ENCODE measurements at places on chromosomes 12 and 14.

DNA sequence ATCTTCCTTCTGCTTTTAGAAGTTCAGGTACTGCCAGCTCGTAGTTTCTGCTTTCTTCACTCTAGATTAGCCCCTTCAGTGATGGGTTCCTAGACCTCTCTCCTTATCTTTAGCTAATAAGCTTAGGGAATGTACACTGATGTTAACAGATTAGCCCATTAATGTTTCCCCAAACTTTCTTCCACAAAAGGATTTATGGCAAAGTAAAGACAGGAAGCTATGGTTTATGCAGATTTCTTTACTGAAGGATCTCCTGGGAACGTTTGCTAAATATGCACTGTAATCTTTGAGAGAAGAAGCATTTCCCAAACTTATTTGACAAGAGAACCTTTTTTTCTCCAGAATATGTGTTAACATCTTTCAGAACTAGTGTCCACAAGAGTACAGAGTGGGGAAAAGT is 4.2 kb downstream of the SOCS4 start:
- no peak for DNase-seq

- no peak for DNase-seq
These were observed 229.4 kb upstream of the RGS6 start for GRCh38 chr14:71702786-71703185.

- no peak for DNase-seq
These were observed 9.2 kb downstream of the RARG start for GRCh38 chr12:53222806-53223261.

- DNase-seq, result no peak
These were observed 4.9 kb upstream of the KIF26A start for GRCh38 chr14:104133496-104133895.

GRCh38 chr14:96634896-96635295 is 132.7 kb downstream of the PAPOLA start:
- DNase-seq, result no peak

DNA sequence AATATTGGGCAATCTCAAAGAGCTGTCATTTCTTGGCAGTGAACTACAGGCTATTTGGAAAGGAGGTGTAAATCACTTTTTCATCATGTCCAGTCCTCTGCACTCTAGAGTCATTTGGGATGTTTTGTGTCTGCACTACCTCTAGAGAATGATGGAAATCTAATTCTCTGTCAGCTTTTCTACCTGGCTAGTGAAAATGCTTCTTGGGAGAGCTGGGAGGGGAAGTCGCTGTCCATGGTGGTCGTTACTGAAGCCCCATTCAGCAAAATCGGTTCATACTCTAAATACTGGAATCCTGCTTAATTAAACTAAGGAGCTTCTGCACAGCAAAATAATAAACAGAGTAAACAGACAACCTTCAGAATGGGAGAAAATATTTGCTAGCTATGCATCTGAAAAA is 251.8 kb downstream of the APAF1 start:
- no peak for DNase-seq

DNA sequence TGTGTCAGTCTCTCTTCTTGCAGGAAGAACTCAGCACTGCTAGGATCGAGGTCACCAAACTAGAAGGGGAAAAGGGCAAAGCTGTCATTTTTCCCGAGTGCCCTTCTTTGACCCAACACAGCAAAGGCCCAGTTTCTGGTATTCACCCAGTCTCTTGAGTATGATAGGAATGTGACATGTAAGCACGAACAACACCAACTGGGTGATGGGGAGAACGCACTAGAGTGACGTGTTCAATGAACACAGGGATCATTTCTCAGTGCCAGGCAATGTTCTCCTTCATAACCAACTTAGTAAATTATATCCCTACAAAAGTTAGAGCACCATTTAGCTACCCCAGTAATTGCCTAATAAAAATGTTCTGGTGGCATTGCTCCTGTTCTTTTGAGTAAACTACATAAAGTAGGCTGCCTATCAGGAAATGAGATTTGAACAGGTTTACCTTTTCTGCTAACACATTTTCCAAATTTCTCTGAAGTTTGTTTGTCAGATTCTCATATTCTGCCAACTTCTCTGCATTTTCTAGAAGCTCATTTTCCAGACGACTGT is 64.5 kb downstream of the NIN start:
- no peak for DNase-seq

DNA sequence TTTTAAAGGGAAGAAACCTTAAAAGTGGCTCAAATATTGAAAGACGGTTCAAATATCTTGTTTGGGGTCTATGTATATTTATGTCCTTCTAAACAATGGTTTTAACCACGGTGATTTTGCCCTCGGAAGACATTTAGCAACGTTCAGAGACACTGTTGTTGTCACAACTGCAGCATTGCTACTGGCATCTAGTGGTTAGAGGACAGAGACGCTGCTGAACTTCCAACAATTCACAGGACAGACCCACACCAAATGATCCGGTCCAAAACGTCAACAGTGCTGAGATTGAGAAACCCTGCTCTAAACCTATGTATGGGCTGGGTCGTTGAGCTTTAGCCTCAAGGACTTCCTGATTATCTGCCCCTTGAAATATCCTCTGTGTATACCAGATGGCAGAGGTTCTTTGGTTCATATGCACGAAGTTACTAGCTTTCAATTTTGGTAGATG is 1.7 kb downstream of the ANGEL1 start:
- DNase-seq, result no peak

DNA sequence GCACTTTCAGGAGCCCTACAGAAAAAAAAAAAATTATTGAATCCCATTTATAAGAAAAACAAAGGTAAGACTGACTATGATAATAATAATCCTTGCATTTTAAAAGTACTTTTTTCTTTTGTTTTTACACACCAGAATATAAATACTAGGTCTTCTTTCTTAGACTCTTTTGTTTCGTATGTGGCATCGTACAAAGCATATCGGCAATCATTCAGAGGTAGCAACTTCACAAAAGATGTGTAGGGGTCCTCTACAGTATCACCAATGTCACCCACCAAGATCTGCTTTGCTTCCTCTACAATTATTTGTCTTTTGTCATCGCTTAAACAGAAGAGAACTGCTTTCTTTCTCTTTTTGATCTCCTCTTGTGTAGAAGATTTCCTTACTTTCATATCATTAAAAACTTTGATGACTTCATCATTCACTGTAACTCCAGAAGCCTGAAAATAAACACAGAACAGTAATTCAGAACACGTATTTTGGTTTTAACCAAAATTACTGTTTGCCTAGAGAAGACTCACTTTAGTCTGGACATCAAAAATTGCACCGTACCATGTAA is 1.2 kb downstream of the CFL2 start:
- DNase-seq, result no peak

DNA sequence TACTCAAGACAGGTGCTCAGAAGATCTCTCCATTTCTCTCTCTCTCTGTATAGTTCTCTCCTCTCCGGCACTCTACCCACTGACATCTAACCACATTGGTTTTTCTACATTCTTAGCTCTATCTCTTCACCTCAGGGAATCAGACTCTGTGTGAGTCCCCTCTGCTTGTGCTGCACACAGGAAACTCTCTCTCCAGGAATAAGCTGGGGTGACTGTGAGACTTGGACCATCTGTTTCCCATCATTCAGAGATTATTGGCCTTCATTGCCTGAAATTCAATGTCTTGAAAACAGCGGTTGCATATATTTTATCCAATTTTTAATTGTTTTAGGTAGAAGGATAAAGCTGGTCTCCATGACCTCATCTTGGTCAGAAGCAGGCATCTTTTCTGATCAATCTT is 105.0 kb downstream of the SLC35F4 start:
- no peak for DNase-seq

- no peak for DNase-seq
These were observed 174.4 kb downstream of the PDZRN4 start for GRCh38 chr12:41362510-41362909.

- no peak for DNase-seq
These were observed 7.9 kb downstream of the ACADS start for GRCh38 chr12:120733574-120733973.

GRCh38 chr12:3081886-3082285 is 4.7 kb downstream of the TSPAN9 start:
- DNase-seq, result no peak

DNA sequence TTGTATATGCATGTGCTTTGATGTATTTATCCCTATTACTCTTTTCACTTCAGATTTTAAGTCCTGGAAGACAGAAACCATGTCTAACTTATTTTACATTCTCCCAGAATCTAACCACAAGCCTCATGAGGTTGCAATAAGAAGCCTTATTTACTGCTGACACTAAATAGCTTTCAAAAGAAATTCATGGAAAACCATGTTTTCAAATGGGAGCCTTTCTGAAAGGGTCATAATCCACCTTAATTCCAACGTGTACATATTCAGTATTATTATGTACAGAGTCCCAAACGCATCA is 34.4 kb downstream of the CORO1C start:
- DNase-seq, result no peak

GRCh38 chr12:3753544-3754284 is 805 bp upstream of the CRACR2A start:
- DNase-seq, result no peak

DNA sequence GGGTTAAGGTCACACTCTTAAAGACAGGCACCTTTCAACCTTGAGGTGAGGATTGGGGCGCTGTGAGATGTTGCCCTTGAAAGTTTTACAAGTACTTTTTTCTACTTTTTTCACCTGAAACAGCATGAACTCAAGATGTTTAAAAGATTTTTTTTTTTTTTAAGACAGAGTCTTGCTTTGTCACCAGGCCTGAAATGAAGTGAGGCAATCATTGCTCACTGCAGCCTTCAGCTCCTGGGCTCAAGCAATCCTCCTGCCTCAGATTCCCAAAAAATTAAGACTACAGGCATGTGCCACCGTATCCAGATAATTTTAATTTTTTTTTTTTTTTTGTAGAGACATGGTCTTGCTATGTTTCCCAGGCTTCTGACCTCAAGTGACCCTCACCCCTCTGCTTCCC is 243.9 kb downstream of the DIO2 start:
- DNase-seq, result no peak

DNA sequence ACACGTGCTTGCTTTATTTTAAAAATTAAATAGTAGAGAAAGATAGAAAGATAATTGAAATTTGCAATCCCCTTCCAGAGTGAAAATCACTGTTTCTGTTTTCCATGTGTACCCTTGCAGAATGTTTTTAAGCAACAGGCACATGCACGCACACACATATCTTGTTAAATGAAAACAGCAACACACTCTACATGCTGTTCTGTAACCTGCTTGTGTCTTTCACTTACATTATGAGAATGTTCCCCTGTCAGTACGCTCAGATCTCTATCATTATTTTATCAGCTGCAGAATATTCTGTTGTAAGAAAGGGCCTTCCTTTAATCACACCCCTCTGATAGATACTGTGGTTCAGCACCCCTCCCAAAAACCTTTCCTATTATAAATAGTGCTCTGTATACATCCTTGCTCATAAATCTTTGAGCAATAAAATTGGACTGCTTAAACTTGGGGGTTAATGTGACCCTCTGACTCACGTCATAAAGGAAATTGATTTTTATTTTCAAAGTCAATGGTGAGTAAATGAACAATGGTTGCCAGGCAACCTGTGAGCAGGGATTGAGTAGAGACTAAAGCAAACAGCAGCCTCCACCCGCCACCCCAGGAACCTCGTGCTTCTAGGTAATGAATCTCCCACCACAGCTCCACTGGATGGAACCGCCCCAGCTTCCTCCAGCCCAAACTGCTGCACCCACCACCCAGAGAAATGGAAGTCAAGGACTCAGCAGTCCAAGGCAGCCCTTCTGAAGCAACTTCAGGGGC is 31.9 kb upstream of the CHGA start:
- peak; percentile 4 for DNase-seq

DNA sequence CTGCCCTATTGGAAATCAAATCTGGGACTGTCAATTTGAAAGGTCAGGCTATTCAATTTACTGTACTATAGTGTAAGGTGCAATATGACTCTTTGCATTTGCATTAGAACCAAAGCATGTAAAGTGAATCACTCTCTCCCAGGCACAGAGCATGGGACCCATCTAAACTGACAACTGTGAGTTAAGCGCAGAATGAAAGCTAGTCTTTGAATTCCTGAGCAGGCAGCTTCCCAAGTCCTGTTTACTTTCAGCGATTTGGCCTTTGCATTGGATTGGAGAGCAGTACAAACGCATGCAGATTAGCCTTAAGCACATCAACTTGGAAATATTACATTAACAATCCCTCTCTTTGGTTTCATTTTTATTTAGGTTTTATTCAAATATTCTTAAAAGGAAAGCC is 74.6 kb downstream of the RERG start:
- no peak for DNase-seq

GRCh38 chr12:112185093-112185923 is 59.9 kb downstream of the TRAFD1 start:
- no peak for DNase-seq

DNA sequence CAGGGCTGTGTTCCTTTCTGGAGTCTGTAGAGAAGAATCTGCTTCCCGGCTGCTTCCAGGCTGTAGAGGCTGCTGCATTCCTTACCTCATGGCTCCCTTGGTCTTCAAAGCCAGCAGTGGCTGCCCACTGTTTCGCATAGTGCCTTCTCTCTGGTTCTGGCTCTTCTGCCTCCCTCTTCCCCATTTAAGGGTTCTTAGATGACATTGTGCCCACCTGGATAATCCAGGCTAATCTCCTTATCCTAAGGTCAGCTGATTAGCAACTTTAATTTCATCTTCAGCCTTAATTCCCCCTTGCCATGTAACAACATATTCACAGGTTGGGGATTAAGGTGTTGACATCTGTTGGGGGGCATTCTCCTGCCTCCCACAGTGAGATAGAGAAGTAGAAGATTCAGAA is 208.6 kb upstream of the TMTC1 start:
- no peak for DNase-seq

- DNase-seq, result no peak
These were observed 25.9 kb downstream of the NFKBIA start for GRCh38 chr14:35378425-35379233.

DNA sequence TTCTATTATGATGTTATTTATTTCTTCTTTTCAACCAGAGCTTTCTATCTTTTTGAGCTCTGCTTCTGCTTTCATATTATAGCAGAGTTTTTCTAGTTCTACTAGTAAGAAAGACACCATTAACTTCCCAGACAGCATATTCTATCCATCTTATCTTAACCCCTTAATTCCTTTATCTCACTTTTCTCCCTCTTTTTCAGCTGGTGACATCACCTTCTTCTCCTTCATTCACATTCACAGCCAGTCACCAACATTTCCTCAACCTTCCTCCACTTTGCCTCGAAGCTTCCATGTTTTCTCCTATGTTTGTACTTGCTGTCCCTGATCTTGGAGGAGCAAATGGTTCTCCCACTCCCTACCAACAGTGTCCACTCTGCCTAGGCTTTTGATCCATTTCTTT is 3.5 kb upstream of the CSRP2 start:
- no peak for DNase-seq

Measured in activated CD4-positive, alpha-beta T cell treated with anti-CD3 and anti-CD28 coated beads, Interleukin-2, amount 50 U/mL, for 1 hour (primary cell).